ENCODE measurements at places on chromosomes 2 and 18.

DNA sequence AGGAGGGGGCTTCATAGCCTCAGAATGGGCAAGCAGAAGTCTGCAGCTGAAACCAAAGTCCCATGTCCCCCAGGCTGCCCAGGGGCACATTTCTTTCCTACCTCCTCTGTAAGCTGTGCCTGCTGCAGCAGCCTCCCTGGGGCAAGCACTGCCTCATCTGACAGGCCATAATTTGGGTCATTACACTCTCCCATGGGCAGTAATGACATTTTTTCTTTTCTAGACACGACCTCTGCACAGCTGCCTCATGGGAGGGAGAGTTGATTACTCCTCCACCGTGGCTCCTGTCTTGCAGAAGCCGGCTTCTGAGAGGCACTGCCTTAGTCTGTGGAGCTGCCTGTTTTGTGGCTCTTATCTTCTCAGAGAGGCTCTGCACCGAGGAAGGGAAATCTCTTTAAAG lies 268.9 kb downstream of the TDRD15 start:
- DNase-seq: no peak

- DNase-seq: no peak
These were observed 9.9 kb downstream of the NFE2L2 start for GRCh38 chr2:177254433-177255226.

GRCh38 chr2:205288686-205289085 lies 393.6 kb upstream of the NRP2 start:
- no peak for DNase-seq

GRCh38 chr2:75458201-75458600 lies 102.5 kb downstream of the EVA1A start:
- no peak for DNase-seq

- no peak for DNase-seq
These were observed 455 bp downstream of the C18orf32 start for GRCh38 chr18:49486606-49486952.

- DNase-seq: no peak
These were observed 239.8 kb downstream of the RBM43 start for GRCh38 chr2:151021747-151022452.

DNA sequence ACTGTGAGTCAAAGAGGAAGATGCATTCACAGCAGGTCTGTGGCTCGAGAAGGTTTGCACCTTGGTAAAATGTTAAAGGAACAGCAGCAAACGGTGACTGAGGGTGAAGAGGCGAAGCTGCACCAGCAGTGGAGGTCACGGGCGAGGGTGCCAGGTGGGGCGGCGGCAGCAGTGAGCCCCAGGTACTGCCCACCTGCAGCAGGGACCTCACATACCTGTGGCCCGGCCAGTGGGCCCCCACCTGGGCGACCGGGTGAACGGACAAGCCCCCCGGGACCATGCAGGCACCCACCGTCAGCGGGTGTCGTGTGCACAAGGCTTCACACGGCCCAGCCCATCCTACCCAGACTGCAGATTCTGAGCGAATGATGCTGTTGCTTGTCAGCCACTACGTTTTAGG lies 23.6 kb upstream of the KCNG2 start:
- peak; percentile 20 for DNase-seq
